ENCODE measurements at places on chromosomes 5 and 9.

DNA sequence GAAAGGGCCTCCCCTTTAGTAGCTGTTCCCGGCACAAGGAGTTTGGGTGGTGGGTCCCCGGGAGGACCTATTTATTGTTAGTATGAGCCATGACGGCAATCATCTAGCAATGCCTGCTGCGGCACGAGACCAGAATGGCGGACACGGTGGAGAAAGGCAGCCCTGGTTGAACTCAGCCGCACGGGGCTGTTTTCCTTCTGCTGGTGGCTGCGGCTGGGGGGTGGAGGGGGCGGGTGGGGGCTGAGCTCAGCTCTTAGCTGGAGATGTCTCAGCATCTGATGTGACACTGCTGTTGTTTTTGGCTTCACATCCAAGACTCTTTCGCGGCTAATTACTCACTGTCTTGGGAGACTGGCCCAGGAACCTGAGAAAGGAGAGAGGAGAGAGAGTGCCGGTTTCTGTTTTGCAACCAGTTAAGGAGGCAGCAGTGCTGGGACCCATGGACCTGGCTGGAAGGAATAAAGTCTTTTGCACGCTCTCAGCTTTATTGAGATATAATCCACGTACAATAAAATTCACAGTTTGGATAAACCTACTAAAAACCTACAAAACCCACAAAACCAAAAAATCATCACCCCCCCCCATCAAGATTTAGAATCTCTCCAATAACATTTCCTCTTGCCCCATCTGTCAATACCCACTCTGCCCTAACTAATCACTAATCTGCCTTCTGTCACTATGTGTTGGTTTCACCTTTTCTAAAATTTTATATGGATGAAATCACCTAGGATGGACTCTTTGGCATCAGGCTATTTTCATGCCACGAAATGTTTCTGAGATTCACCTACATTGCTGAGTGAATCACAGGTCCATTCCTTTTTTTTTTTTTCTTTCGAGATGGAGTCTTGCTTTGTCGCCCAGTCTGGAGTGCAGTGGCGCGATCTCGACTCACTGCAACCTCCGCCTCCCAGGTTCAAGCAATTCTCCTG is 81.8 kb upstream of the NEURL1B start:
- DNase-seq, result no peak

GRCh38 chr5:56161439-56161823 is 71.7 kb downstream of the ANKRD55 start:
- no peak for DNase-seq

- DNase-seq, result no peak
Observed at GRCh38 chr5:1027631-1028441, 19.2 kb downstream of the NKD2 start.

GRCh38 chr5:14545862-14546261 is 35.7 kb upstream of the OTULINL start:
- no peak for DNase-seq

GRCh38 chr5:151200913-151201595 is 22.8 kb downstream of the CCDC69 start:
- DNase-seq, result peak; percentile 3

GRCh38 chr9:127835991-127836516 is 18.4 kb downstream of the ENG start:
- no peak for DNase-seq

GRCh38 chr9:116318468-116319374 is 165.1 kb downstream of the PAPPA start:
- DNase-seq, result no peak

DNA sequence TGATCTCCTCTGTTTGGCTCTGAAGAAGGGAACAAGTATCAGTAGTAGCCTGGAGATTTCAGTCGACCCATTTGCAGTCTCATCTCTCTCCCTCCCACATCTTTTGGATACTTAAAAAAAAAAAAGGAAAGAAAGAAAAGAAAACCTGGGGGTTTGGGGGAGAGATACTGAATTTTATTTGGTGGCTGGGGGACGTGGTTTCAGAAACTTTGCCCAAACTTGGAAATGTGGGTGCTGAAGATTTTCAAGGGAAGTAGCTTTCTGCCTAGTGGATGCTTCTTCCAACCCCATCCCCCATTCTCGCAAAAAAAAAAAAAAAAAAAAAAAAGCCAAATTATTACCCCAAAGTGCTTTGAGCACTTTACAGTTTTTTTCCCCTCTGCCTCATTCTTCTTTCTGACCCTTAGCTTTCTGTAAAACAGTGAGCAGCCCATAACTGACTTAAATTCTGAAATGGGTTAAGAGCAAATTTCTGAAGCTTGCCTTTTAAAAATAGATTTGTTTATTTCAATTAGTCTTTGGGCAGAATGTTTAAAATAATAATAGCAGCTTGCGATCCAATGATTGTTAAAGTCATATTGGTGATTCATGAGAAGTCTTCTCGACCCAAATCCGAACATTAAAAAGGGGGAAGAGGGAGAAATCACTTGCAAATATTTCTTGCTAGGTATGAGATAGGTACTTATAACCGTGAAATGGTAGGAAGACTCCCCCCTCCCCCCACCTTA is 894 bp downstream of the FST start:
- DNase-seq, result no peak

GRCh38 chr5:83633285-83633684 is 87.4 kb downstream of the HAPLN1 start:
- no peak for DNase-seq

DNA sequence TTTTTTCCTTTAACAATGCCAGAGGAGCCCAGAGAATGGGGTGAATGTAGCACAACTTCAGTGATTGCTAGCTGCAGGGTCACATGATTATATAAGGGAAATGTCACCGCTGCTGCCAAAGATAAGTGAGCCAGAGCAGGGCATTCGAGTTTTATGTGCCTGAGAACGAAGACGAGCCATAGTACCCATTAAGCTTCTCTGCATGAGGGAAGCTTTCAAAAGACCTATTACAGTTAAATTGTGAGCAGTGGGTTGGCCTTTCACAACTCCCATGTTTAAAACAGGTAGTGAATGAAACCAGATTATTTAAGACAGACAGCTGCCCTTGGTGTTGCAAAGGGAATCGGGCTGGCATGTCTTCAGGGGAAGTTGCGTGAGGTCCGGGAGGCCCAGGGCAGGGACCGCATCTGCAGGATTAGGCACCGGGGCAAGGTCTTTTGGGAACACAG is 82.4 kb upstream of the TNFAIP8 start:
- no peak for DNase-seq

DNA sequence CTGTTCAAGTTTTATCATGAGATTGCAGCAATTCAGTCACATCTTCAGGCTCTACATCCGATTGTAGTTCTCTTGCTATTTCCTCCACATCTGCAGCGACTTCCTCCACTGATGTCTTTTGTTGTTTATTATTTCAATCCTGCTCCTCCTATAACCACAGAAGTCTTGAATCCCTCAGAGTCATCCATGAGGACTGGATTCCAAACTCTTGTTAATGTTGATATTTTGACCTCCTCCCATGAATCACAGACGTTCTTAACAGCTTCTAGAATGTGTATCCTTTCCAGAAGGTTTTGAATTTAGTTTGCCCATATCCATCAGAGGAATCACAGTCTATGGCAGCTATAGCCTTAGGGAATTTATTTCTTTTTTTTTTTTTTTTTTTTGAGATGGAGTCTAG is 3.6 kb downstream of the FBXO38 start:
- no peak for DNase-seq

- DNase-seq, result no peak
Observed at GRCh38 chr5:67606586-67606947, 410.0 kb upstream of the CD180 start.

DNA sequence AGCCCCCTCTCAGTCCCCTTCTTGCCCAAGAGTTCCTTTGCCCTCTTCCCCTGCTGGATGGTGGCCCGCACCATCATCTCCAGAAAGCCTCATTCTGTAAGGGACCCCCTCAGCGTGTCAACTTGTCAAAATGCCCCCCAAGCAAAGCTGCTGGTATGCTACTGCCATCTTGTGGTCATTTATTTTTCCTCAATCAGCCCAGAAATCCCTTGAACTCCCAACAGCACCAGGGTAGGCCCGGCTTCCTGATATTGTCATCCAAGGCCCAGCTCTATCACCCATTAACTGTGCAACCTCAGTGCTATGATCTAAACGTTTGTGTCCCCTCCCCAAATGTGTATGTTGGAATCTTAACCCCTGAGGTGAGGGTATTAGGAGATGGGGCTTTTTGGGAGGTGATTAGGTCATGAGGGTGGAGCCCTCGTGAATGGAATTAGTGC is 53.2 kb upstream of the FBXW11 start:
- no peak for DNase-seq

- DNase-seq, result no peak
Observed at GRCh38 chr9:128214571-128215490, 11.7 kb downstream of the DNM1 start.

- no peak for DNase-seq
Observed at GRCh38 chr5:36230151-36230790, 11.5 kb downstream of the NADK2 start.

- no peak for DNase-seq
Observed at GRCh38 chr5:14305045-14305444, 161.9 kb downstream of the TRIO start.

DNA sequence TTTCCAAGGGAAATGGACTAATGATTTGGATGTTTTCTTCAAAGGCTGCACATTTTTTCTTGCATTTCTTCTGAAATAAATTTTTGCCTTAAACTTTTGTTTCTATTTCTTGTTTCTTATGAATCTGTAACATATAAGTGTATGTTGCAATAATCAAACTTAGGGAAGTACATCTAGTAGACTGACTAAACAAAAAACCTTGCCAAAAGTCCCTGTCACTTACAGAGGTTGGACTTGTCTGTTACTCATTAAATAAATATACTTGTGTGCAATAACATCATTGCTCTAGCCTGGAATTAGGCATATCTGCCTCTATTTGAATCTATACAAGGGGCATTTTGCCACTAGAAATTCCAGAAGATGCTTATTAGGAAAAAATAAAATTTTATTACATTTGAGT is 56.6 kb downstream of the C6 start:
- no peak for DNase-seq

- DNase-seq, result no peak
Observed at GRCh38 chr9:81964218-81965171, 21.2 kb downstream of the SPATA31D3 start.

- no peak for DNase-seq
Observed at GRCh38 chr5:137957948-137958347, 68.7 kb downstream of the PKD2L2 start.

GRCh38 chr5:149063017-149063687 is at the start of gene SH3TC2:
Gene SH3TC2, minus strand, starts transcription at chr5:149063062. Its CDS starts 40 bp downstream, at chr5:149063022.
- DNase-seq, result no peak

GRCh38 chr5:55895346-55895745 is 44.2 kb downstream of the IL31RA start:
- DNase-seq, result no peak

GRCh38 chr9:89039104-89039465 is 47.8 kb downstream of the S1PR3 start:
- DNase-seq, result no peak

Measured in stimulated activated naive CD8-positive, alpha-beta T cell treated with anti-CD3 and anti-CD28 coated beads, Interleukin-15, amount 100 ng/mL, for 72 hours (primary cell).